ENCODE measurements at places on chromosomes 7 and 10. TPM values are rescaled to one million over a fixed set of nuclear protein-coding genes. Genes with fewer than 3 reads are reported as not detected.

DNA sequence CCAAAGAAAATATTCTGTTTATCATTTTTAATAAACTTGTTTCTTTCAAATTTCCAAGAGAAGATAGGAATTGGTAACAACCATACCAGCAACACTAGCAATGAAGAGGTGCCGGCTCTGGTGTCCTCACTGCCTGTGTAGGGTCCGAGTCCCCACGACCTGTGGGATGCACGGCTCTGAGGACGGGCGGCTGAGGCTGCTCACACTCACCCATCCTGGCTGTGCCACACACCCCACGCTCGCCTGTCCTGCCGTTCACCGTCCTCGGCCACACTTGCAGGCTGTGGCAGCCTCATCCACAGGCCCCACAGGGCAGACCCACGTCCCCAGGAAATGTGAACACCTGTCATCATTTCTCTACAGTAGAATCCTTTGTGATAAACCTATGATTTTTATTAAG lies 48.2 kb upstream of the DPYSL4 start:
- peak; percentile 81 for DNase-seq
- no peaks in the 10 kb centered on the region for H3K36me3 ChIP-seq
- H3K4me3 ChIP-seq = no peak overlapping the region

GRCh38 chr10:29313071-29313470 lies 24.2 kb downstream of the LYZL1 start:
- H3K4me1 ChIP-seq = peaks cover 16% of the 10 kb centered on the region
- H3K4me3 ChIP-seq = no peak overlapping the region
- no peak overlapping the region for H3K27ac ChIP-seq
- H3K27me3 ChIP-seq = peaks cover 3% of the 10 kb centered on the region
- H3K36me3 ChIP-seq = no peaks in the 10 kb centered on the region

DNA sequence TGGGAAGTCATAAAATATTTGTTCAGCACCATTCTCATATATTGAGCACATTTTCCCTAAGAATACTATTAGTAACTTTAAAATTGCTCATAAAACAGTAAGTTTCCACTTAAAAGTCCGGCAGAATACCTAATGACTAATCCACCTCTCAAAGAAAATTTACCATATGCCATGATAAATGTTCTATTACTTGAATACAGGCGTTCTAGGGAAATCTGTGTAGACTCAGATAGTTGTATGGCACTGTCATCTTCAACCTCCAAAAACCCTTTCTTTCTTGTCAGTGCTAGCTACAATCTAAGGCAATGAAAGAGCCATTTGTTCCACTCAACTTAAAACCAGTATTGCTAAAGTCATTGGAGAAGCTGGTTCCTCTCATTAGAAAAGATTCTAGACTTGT lies 7.3 kb downstream of the GPR37 start:
- no peak overlapping the region for H3K27ac ChIP-seq
- DNase-seq = no peak
- no peak overlapping the region for H3K4me3 ChIP-seq
- H3K4me1 ChIP-seq = peaks cover under 1% of the 10 kb centered on the region
- no peaks in the 10 kb centered on the region for H3K27me3 ChIP-seq
- H3K36me3 ChIP-seq = peaks cover 1% of the 10 kb centered on the region

GRCh38 chr10:86486856-86487255 lies 34.7 kb downstream of the WAPL start:
- H3K4me3 ChIP-seq = no peak overlapping the region
- no peak overlapping the region for H3K27ac ChIP-seq
- DNase-seq = no peak
- peaks cover 16% of the 10 kb centered on the region for H3K36me3 ChIP-seq
- H3K4me1 ChIP-seq = no peaks in the 10 kb centered on the region

DNA sequence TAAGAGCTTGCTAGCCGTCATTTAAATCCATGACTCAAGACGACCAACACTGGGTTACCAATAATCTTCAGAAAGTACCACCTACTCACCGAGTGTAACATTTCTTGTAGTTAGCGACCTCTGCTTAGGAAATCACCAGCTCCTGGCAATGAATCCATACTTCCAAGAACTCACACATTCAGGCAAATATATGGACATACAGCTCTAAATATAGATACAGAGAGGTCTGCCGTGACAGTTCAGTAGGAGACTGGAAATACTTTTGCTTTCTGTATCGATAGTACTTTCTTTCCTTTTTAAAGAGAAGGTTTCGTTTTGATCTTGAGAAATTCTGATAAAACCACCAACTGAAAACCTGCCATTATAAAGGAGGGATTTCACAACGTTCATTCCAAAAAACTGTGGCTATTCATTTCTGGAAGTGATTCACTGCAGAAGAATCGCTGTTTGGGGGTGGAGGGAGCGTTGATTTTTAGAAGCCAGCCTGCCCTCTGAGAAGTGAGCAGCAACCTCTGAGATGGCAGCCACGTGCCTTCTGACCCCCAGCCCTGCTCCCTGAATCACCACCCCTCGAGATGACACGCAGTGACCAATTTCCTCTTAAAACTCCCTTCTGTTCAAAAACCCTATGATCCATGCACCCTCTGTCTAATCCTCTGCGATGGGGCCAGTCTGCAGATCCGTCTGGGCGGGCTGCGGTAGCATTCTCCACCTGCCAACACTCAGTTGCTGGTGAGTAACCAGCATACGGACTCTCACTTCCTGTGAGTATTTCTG lies 179.0 kb upstream of the KLF14 start:
- H3K36me3 ChIP-seq = no peaks in the 10 kb centered on the region
- H3K4me1 ChIP-seq = peaks cover 89% of the 10 kb centered on the region
- peak overlapping the region; percentile 100 for H3K27ac ChIP-seq
- H3K4me3 ChIP-seq = peak overlapping the region; percentile 84
- no peak for DNase-seq

- H3K27ac ChIP-seq = peak overlapping the region; percentile 59
- DNase-seq = no peak
- H3K27me3 ChIP-seq = no peaks in the 10 kb centered on the region
- peaks cover 22% of the 10 kb centered on the region for H3K4me1 ChIP-seq
- peak overlapping the region; percentile 83 for H3K4me3 ChIP-seq
- H3K36me3 ChIP-seq = no peaks in the 10 kb centered on the region
Measured at GRCh38 chr7:94907811-94908322, 473 bp downstream of the PPP1R9A start.

GRCh38 chr10:24518411-24518810 lies 205.3 kb downstream of the ARHGAP21 start:
- H3K27ac ChIP-seq = no peak overlapping the region
- DNase-seq = no peak
- peaks cover 2% of the 10 kb centered on the region for H3K27me3 ChIP-seq
- H3K36me3 ChIP-seq = no peaks in the 10 kb centered on the region
- H3K4me3 ChIP-seq = no peak overlapping the region

GRCh38 chr7:2955269-2955668 lies 88.4 kb downstream of the CARD11 start:
- no peaks in the 10 kb centered on the region for H3K36me3 ChIP-seq
- no peaks in the 10 kb centered on the region for H3K27me3 ChIP-seq

- H3K36me3 ChIP-seq = no peaks in the 10 kb centered on the region
- peaks cover 38% of the 10 kb centered on the region for H3K4me1 ChIP-seq
- no peak overlapping the region for H3K4me3 ChIP-seq
- DNase-seq = no peak
- H3K27me3 ChIP-seq = no peaks in the 10 kb centered on the region
Measured at GRCh38 chr10:102121739-102122372, 1.7 kb upstream of the LDB1 start.

Gene AHCYL2
- total RNA-seq = 11.0 TPM

Gene TEX36
- not detected for total RNA-seq

Gene FAM13C
- total RNA-seq = 5.9 TPM

Gene SPDYE9
- not detected for total RNA-seq
